ENCODE measurements at places on chromosomes 3 and 15.

DNA sequence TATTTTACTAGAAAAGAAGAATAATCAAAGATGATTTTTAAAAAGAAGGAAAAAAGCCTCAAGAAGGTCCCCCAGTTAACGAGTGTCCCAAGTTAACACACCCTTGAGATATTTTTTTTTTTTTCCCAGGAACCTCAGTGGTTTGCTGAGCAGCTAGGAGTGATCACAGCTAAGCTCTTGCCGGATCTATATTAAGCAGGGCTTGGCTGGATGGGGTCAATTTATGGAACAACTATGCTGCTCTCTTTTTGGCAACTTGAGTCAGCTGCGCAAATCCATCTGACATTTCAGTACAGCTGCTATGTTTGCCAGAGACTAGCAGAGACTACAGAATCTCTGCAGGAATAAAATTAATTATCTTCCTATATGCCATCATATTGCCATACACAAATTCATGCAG lies at the start of gene LMOD3:
LMOD3 (minus strand) TSS at position 193 of the 400 bp plus-strand sequence. CDS start 209 bp downstream, outside the sequence.
- no peak for DNase-seq

DNA sequence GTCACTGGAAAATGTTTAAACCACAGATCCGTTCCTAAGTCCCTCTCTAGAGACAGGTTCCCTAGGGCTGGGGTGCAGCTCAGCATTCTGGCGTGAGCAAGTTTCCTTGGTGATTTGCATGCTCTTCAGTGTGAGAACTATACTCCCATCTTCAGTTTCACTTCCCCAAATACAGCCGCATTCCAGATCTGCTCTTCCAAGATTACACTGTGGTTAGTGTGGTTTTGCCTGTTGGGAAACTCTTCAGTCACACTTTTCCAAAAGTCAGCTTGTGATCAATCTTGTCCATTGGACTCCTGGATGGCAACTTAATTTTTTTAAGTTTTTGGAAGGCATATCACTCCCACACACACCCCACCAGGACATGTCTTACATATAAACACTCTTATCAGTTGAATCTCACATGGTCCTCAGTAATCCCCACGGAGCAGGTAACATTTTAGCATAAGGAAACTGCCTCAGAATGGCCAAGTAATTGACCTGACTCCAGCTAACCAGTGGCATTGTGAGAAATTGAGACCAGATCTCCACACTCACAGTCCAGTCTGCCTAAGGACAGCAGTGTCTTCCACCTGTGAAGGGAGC lies 33.5 kb upstream of the PTPN23 start:
- DNase-seq: no peak

GRCh38 chr3:41202834-41203345 lies 3.6 kb downstream of the CTNNB1 start:
- DNase-seq: no peak

DNA sequence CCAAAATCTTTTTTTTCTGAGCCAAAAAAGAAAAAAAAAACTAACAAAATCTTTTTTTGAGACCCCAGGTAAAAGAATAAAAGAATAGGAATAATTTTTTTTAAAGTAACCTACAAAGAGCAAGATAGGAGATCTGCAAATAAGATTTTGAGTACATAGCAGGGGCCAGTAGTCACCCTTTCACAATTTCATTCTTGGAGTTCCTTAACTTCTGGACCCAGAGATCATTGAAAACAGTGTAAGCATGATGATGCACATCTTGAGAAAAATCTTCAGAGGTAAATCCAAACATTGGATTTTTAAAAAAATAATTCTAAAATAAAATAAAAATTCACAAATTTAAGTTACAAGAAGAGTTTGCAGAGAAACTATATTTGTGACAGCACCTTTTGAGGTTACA lies 18.8 kb downstream of the TFRC start:
- DNase-seq: no peak

GRCh38 chr3:72960812-72961518 lies 35.6 kb upstream of the PPP4R2 start:
- DNase-seq: no peak

DNA sequence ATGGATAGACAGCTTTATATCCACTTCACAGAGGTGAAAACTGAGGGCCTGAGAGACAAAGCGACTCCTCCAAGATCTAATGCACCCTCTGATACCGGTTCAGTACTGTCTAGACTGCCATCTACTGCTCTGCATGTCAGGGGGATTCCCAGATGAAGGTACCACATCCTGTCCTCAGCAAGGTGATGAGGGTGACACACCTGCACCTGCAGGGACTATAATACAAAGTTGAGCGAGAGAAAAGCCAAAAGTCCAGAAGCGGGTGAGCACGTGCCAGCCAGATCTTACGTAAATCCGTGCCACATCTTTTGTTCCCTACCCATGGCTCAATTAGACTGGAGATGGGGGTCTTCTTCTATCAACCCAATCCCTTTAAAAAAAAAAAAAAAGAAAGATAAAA lies 32.4 kb upstream of the HES1 start:
- DNase-seq: no peak

- no peak for DNase-seq
These were observed 11.7 kb downstream of the RASGRF1 start for GRCh38 chr15:79078763-79079410.

- no peak for DNase-seq
These were observed 106.4 kb downstream of the TUSC7 start for GRCh38 chr3:116815831-116816588.

DNA sequence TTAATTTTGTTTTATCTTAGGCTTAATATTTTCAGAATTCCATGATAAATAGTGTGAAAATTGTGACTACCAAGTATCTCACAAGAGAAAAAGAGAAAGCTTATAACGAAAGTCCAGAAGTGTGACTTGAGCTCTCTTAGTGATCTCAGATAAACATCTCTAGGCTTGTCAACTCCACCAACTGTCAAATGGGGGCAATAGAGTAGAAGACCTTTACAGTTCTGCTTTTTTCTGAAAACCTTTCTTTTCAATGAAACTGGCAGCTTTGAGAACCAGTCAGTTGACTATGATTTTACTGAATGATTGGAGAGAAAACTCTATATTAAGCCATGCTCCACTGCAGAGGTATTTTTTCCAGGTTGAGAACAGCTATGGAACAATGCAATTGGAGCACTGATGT lies 119.2 kb upstream of the TP63 start:
- no peak for DNase-seq

DNA sequence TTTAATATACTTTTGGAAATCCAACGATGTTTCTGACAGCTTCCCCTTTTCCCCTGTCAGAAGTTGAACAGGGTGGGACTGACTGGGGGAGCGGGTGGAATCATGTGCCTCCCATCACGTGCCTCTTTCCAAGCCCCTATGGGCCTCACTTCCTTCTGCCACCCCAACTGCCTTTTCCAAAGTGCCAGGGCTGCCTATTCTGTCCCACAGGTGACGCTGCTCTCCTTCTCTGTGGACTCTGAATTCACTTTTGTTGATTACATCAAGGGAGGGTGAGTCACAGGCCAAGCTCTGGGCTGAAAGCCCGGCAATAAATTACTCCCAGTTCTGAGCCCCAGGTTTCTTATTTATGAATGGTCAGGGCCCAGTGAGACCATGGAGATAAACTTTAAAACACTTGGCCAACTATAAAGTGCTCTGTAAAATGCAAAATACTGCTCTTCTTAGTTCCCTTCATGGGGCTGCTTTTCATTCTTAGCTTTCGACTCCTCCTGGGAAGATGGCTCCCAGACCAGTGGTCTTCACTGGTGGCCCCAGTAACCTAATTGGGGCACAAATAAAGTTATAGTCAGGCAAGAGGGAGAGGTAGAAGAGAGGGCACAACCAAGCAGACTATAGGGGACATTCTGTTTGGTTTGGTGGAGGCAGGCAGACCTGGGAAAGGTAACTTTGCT lies 12.3 kb downstream of the CPNE9 start:
- no peak for DNase-seq

GRCh38 chr3:49867400-49867799 lies 2.3 kb downstream of the CAMKV start:
- DNase-seq: no peak

DNA sequence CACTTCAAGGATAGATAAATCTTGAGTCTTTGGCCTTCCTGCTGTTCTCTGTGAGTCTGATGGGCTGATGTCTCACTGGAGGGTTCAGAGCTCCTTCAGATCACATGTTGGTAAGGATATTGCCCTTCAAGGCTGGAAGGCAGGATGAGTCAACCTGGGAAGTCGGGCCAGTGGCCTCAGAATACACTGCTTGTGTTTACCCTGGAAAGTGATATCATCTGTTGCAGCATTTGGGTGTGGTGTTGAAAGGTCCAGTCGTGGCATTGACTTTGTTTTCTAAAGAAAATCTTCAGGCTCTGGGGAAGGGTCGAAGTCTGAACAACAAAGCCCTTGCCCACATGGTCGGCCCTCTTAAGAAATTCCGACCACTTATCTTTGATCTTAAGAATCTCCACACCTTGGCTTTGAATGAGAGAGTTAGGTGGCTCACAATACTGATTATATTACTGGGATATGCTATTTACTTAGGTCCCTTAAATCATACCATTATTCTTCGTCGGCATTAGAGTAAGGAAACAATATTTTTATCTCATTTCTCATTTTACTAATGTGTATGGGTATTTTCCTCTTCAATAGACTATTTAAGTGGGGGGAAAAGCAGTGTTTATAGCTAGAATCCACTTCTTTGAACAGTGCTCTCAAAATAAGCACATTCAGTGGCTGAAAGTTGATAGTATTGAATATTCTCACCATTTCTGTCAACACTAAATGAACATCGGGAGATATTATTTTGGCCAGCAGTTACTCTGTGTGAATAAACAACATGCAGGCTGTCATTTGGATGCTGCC lies 303.9 kb upstream of the RASGRP1 start:
- no peak for DNase-seq

GRCh38 chr3:25460751-25461150 lies 32.7 kb downstream of the RARB start:
- DNase-seq: no peak

GRCh38 chr3:188200481-188200880 lies 46.5 kb downstream of the LPP start:
- no peak for DNase-seq

GRCh38 chr3:72559385-72559784 lies 288.9 kb downstream of the SHQ1 start:
- DNase-seq: no peak

GRCh38 chr3:124565013-124565412 lies 165.2 kb upstream of the UMPS start:
- peak; percentile 16 for DNase-seq

- no peak for DNase-seq
These were observed 110.1 kb upstream of the GBE1 start for GRCh38 chr3:81871358-81872155.

DNA sequence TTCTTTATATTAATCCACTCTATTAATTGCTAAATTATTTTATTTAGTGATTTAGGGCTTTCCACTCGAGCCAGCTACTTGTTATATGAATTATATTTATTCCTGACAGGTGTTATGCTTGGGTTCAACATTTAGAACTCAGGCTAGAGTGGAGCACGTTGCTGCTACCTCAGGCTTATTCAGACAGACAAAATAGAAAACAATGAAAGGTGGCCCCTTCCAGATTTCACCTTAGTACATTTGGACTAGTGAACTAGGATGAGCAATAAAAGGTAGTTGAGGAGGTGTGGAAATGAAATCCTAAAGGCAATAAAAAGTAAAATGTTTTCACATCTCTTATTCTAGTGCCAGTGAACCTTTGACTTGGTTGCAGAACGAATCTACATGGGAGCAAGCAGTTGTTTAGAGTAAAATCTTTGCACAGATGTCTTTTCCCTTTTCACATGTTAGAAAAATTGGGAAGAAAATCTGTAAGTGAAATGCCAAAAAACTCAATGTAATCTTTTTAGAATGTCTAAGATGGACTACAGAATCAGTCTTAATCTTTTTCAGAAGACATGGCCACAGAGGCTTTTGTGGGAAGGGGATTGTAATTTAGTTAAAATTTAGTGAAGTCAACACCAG lies 63.8 kb downstream of the AKAP13 start:
- DNase-seq: no peak
